ENCODE measurements at places on chromosomes 3 and 15.

- DNase-seq, result no peak
Measured at GRCh38 chr15:41116962-41117252, 827 bp upstream of the INO80 start.

DNA sequence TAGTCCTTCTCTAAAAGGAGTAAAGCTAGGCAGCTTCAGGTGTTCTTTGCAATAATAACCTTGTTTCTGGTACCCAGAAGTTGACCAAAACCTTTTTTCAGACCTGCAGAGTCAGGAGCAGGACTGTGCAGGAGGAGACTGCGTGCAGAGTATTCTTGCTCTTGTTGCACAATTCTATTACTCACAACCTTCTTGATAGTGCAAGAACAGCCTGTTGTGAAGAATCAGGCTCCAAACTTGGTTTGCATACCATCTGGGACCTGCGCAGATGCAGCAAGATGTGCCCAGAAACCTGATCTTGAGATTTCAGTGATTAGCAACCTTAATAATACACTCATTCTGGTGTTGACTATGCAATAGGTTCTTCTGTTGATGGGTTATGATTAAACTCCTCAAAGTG lies 111.9 kb downstream of the ATG7 start:
- no peak for DNase-seq

- DNase-seq, result no peak
Measured at GRCh38 chr15:29278436-29279105, 8.9 kb upstream of the NSMCE3 start.

- DNase-seq, result no peak
Measured at GRCh38 chr3:27093771-27094170, 275.4 kb downstream of the NEK10 start.

- no peak for DNase-seq
Measured at GRCh38 chr3:171967932-171968678, 71.3 kb upstream of the FNDC3B start.

DNA sequence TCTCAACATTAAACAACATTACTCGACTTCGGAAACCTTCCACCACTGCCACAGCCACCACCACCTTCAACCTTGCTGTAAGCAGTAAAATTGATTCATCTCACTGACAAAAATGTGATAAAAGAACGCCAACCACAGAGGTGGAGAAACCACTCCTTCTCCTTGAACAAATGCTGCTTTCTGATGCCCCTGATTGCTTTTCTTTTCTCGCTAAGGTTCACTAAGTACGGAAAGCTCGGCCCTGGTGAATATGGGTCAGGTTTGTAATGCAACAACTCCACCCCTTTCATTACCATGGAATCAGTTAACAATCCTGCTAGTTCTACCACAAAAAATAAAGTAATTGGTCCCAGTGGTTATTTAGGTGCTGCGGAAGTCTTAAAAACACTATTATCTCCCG lies 44.9 kb downstream of the MEIS2 start:
- no peak for DNase-seq

GRCh38 chr3:117524890-117525289 lies 815.3 kb downstream of the TUSC7 start:
- DNase-seq, result no peak

DNA sequence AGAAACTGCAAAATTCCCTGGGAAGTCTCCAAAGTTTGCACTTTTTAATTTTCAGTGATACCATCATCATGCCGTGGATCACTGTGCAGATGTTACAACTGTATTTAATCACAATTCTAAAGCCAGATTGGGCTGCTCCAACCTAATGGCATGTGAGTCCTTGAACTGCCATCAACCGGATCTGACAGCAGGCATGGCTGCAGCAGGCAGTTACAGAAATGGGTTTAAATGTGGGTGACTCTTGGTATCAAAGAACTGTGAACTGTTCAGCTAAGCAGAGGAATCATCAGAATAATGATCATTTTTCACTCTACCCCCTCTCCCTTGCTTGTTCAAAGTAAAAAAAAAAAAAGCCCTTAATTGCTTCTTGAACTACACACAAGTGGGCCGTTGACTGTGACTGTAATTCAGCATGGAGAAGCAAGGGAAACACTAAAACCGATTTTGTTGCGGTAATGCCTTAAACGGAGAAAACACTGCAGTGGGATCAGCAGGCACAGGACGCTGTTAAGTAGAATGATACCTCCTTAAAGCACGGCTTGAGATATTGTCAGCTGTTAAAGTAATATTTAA lies 152.4 kb downstream of the RORA start:
- no peak for DNase-seq

Data from NCI-H1436 (cell line).